NCI-H748 treated with DMSO at 0.1 percent for 48 hours (cell line): ENCODE measurements at places on chromosomes 4 and X.

DNA sequence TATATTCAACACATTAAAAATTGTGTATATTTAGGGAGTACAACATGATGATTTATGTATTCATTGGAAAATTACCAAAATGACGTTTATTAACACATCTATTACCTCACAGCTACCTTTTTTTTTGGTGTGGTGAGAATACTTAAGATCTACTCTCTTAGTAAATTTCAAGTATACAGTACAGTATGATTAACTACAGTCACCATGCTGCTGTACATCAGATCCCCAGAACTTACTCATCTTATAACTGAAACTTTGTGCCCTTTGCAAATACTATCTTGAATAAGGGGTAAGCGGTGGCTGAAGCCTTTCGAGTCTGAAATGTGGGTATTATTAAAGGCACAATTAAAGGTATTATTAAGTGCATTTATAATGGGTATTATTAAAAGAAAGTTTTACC is 976 bp downstream of the PHKA1 start:
- no peak for DNase-seq

- no peak for DNase-seq
Measured at GRCh38 chr4:138341739-138342415, 99.7 kb upstream of the SLC7A11 start.

GRCh38 chr4:5638316-5638715 is 70.0 kb downstream of the EVC2 start:
- DNase-seq: no peak

- no peak for DNase-seq
Measured at GRCh38 chr4:155106629-155107028, 101.8 kb upstream of the NPY2R start.
